ENCODE measurements at places on chromosomes 2 and 18.

DNA sequence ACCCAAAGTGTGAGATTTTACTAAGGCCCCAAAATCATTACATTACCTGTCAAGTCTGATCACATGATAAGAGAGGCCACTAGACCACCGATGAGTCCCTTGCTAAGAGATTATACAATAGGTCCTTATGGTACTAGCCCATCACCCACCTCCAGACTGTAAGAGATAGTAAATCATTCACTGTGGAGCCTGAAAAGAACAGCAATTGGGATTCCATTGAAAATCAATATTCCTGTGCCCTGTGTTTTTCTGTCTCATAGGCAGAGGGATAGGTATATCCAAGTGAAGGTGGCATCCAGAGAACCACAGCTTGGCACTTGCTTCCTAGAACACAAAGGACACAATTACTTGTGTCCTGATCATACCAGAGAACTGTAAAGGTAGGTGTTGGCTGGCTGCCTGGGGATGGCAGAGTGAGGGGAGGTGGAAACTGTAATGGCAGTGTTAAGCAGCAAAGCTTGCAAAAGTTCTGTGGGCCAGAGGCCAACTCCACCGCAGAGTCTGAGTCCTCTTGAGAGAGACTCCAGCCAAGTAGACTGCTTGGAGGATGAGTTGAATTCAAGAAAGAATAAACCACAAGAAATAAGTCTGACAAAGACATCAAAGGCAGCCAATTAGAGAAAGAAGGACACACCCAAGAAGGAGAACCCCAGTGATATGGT lies 102.0 kb upstream of the PIEZO2 start:
- no peak for DNase-seq

GRCh38 chr18:50955253-50955652 lies 12.6 kb upstream of the ELAC1 start:
- no peak for DNase-seq

GRCh38 chr2:43569921-43570320 lies 25.9 kb downstream of the THADA start:
- DNase-seq = no peak

- DNase-seq = no peak
Observed at GRCh38 chr2:64665709-64666108, 12.0 kb upstream of the SERTAD2 start.

- DNase-seq = no peak
Observed at GRCh38 chr18:47710451-47710850, 220.0 kb downstream of the SMAD2 start.

GRCh38 chr18:48866856-48867255 lies 83.9 kb downstream of the SMAD7 start:
- no peak for DNase-seq

DNA sequence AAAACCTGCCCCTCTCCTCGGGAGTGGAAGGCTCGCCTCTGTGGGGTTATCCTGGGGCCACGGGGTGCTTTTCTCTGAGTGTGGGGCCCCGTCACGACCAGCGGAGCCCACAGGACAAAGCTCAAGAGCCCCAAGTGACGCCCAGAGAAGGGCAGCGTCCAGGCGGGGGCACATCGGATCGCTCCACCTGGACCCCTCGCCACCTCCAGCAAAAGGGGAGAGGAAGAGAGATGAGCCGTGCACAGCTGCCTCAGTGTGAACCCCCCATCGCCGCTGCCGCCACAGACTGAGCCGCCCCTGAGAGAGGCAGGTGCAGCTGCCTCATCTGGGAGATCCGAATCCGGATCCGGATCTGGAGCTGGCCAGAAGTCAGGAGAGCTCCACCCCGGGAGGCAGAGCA lies 282.5 kb upstream of the PXDN start:
- DNase-seq = no peak

GRCh38 chr2:6665093-6666045 lies 200.3 kb downstream of the CMPK2 start:
- DNase-seq = no peak

- no peak for DNase-seq
Observed at GRCh38 chr18:24009246-24009645, 5.3 kb upstream of the TTC39C start.

- DNase-seq = no peak
Observed at GRCh38 chr2:59892398-59892797, 661.1 kb downstream of the BCL11A start.

- DNase-seq = no peak
Observed at GRCh38 chr2:74168739-74169138, 9.9 kb downstream of the MOB1A start.

DNA sequence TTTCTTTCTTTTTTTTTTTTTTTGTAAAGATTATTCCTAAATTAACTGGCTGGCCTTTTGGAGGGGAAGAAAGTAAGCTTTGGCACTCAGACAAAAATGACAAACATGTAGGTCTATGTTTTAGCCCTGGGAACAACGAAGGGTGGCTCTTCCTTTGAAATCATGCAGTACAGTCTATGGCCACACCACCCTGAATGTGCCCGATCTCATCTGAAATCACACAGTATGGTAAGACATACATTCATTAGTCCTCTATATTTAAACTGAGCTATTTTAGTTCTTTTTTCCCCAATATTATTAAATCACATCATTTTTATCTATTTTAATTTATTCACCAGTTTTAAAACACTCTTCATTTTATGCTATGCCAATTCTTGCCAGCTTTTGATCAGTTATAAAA lies 48.2 kb downstream of the PLA2R1 start:
- DNase-seq = no peak

- DNase-seq = no peak
Observed at GRCh38 chr2:128617661-128618060, 299.0 kb upstream of the HS6ST1 start.

GRCh38 chr18:59142274-59142673 lies 2.6 kb downstream of the SEC11C start:
- no peak for DNase-seq
